Mesendoderm (in vitro differentiated cells): ENCODE measurements at places on chromosomes 12 and 14.

DNA sequence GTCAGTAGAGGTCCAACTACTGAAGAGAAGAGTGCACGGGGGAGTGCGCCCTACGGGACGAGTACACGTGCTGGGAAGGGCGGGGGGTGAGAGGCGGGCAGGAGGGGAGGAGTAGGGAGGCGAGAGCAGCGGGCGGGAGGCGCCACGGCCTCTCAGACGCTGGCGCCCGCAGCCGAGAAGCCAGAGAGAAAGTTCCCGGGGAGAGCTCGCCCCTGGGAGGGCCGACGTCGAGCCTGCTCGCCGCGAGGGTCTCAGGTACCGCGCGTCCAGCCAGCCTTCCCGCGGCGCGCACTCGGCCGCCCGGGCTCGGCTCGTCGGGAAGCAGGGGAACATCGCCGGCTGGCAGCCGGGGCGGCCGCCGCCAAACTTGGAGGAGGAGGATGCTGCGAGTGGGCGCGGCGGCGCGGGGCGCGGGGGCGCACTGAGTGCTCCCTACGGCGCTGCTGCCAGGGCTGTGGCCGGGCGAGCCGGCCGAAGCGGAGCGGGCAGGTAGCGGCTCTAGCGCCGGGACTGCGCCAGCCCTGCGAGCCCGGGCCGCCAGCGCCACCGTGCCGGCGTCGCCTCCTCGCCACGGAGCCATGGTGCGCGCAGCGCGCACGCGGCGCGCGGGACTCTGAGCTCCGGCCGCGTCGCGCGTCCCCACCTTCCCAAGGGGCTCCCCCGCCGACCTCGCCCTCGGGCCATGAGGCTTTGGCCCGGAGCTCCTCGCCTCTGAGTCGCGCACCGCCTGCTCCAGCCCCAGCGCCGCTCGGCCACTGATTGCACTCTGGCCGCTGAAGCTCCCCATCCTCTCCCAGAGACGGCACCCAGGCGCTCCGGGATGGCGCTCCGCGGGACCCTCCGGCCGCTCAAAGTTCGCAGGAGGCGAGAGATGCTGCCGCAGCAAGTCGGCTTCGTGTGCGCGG, at the start of gene SLC24A4:
Gene SLC24A4 (plus strand): TSS at position 155 of the 905 bp plus-strand sequence. CDS start 666 bp downstream, at position 821.
- no peaks in the 10 kb centered on the region for H3K4me1 ChIP-seq
- H3K27me3 ChIP-seq = peaks cover 40% of the 10 kb centered on the region
- no peak within 1 kb of the TSS for H3K27ac ChIP-seq
- peak; percentile 31 for DNase-seq

- H3K27ac ChIP-seq = no peak overlapping the region
- H3K4me1 ChIP-seq = no peaks in the 10 kb centered on the region
- no peak for DNase-seq
- no peaks in the 10 kb centered on the region for H3K27me3 ChIP-seq
- no peaks in the 10 kb centered on the region for H3K36me3 ChIP-seq
- H3K4me3 ChIP-seq = no peak overlapping the region
Measured at GRCh38 chr12:78612190-78612589, 252.4 kb upstream of the SYT1 start.

DNA sequence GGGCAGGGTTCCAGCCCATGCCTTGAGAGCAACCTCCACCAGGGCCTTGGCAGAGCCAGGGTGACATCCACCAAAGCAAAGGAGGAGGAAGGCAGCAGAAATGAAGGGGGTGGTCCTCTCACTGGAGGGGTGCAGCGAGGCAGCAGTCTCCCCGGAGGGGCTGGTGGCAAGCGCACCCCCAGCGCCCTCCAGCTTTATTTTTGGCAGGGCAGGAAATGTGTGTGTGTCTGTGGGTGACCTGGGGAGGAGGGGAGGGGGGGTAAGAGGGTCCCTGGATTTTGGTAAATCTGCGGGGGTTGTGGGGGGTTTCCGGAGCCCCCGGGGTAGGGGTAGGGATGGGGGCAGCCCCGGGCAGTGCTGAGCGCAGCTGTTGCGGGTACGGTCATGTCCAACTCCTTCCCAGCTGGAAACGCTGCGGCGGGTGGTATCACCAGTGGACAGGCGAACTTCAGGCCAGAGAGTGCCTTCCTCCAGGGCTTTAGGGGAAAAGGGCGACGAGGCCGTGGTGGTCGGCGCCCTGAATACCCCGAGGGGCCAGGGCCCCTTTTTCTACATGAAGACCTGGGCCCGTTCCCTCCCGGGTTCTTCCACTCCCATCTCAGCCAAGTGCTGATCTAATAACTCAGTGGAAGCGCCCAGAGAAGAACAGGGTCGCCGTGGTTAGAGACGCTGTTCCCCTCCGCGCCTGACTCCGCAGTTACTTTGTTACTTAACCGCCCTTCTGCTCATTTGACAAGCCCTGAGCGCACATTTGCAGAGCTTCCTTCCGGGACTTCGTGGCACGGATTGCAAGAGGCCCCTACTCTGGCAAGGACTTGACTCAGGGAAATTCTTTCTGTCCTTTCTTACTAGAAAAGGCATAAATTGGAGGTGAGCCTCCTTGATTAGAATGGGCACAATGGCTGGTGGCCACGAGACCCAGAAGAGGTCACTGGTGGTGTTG, 55.2 kb downstream of the FOS start:
- H3K4me1 ChIP-seq = no peaks in the 10 kb centered on the region
- no peak overlapping the region for H3K27ac ChIP-seq
- no peak overlapping the region for H3K4me3 ChIP-seq
- no peaks in the 10 kb centered on the region for H3K27me3 ChIP-seq
- no peaks in the 10 kb centered on the region for H3K36me3 ChIP-seq

GRCh38 chr14:24307575-24308341, at the start of gene CIDEB:
CIDEB (minus strand) TSS chr14:24307977; CDS start chr14:24307858, 119 bp downstream.
- peaks cover 5% of the 10 kb centered on the region for H3K36me3 ChIP-seq
- peak; percentile 71 for DNase-seq
- H3K4me3 ChIP-seq = no peak within 1 kb of the TSS
- H3K27me3 ChIP-seq = no peaks in the 10 kb centered on the region
- no peak within 1 kb of the TSS for H3K27ac ChIP-seq

GRCh38 chr14:76924371-76925096, 98.3 kb downstream of the LRRC74A start:
- DNase-seq = peak; percentile 97
- H3K4me1 ChIP-seq = peaks cover 16% of the 10 kb centered on the region
- no peak overlapping the region for H3K4me3 ChIP-seq
- no peaks in the 10 kb centered on the region for H3K36me3 ChIP-seq
- H3K27ac ChIP-seq = no peak overlapping the region
